KBM-7 (cell line): ENCODE measurements at places on chromosomes 7 and 10.

DNA sequence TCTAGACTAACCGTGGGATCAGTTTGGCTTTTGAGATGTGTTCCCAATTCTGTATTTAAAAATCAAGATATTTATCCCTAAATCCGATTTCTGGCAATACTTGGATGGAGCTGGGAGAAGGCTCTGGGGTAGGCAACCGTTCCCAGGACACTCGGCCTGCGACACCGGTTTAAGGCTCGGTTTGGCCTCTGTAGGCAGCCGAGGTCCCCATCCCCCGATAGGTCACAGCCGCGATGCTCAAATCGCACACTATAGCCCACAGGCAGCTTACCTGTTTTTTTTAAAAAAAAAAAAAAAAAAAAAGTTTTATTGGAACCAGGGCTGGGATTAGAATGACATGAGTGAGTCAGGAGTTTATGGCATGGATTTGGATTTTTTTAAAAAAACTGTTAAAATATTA lies 729 bp upstream of the TAF3 start:
- no peak for DNase-seq

DNA sequence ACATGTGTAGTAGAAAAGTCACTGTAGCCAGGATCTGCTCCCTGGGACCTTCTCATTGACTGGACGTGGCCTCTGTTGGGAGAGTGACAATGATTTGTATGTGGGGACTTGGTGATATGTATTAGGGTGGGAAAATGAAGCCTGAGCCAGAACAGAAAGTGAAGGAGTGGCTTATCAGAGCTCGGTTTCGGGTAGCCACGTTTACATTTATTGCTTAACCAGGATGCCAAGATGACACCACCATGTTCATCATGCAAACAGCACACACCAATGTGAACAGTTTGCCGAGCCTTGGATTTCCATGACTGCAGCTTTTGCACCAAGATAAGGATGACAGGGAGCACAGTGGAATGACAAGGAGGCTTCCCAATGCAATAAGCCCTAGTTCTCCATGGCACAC lies 112.8 kb upstream of the STK17A start:
- DNase-seq: no peak

DNA sequence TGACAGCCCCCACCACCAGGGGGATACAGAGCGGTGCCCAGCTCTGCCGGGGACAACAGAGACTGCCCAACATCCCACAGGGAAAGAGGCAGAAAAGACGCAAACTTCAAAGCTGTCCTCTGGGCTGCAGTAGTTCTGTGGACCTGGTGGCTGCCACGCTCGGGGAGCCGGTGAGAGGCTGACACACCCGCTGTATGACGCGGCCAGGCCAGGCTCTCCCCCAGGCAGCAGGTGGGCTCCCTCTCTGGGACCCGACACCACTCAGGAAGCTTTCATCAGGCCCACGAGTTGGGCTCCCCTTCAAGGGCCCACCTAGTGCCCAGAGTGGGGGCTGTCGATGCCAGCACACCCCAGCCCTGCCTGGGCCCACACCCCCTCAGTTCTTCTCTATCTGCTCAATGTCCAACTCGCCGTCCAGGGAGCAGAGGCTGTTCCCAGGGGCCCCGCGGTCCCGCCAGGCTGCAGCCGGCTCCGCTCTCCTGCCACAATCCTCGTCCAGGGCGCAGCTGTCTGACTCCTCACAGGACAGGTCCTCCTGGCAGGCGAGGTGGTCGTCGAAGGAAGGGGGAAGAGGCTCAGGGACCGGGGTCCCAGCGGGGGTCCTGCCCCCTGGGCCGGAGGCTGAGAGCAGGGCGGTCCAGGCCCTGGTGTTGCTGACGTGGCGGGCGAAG lies 121.2 kb downstream of the FAM53B start:
- DNase-seq: no peak

GRCh38 chr10:48209241-48209640 lies 65.3 kb downstream of the FRMPD2 start:
- DNase-seq: no peak
